ENCODE measurements at places on chromosomes 2 and 18. TPM values are rescaled to one million over a fixed set of nuclear protein-coding genes. Genes with fewer than 3 reads are reported as not detected.
A peak's percentile ranks its signal among the peaks of the same experiment; 100 is the strongest.

GRCh38 chr18:73023975-73024374 is 156.2 kb upstream of the NETO1 start:
- no peak for DNase-seq

DNA sequence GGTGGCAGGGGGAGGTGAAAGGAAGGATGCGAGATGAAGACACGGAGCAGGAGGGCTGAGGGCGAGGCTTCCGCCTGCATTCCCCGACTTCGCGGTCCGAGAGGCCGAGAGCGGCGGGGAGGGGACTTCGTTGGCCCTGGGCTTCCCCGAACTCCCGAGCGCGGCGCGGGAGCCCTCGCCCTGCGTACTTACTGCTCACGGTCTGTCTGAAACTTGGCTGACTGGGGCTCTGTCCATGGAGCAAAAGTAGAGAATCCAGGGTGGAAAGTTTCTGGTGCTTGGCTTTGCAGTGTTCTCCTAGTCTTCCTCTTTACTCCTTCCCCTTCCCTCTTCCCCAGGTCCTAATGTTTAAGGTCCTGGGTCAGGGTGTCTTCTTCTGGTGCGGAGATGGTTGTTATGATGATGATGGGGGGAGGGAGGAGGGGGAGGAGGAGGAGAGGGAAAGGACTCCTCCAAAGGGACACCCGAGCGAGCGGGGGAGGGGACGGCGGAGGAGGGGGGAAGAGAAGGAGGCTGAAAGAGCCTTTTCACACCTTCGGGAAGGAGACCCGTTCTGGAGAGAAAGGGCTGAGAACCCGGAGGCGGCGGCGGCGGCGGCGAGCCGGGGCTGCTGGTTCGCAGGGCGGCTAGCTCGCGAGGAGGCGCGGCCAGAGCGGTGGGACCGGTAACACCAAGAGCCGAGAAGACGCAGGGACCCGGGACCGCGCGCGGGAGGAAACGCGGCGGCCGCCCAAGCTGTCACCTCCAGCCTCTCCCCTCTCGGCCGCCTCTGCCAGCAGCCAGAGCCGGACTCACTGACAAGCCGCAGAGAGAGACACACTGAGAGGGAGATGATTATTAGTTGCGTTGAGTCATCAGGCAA is at the start of gene SATB2:
Gene SATB2, minus strand, starts transcription at position 793 of the 862 bp plus-strand sequence. CDS start 1,902 bp downstream, outside the sequence.
- peak; percentile 74 for DNase-seq

GRCh38 chr18:35122586-35123224 is 81.5 kb downstream of the MAPRE2 start:
- DNase-seq = no peak

CHRNG gene
- not detected for total RNA-seq

DNA sequence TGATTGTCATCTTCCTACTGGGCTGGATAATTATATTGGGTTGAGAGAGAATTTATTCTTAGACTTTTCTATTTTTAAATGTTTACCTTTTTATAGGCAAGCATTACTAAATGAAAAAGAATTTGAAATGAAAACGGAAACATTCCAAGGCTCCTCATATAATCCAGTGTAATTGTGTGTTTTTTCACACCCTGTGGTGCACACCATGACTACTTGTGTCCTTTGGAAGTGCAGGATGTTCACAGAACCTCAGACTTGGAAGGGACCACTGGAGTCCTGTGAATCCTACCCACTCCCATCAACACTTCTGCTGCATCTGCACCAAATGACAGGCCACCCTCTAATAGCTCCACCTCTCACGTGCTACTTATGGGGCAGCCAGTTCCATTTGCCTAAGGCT is 48.0 kb downstream of the NAT8 start:
- no peak for DNase-seq

DNA sequence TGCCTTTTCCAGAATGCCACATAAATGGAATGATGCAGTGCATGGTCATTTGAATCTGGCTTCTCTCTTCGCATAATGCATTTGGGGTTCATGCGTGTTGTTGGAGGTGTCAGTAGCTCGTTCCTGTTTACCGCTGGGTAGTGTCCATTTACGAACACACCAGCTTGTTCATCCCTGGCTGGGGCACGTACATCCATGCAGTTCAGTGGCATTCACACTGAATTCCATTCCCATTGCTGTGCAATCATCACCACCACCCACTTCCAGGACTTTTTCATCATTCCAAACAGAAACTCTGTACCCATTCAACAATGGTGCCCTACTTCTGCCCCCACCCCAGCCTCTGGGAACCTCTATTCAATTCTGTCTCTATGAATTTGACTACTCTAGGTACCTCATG is 14.7 kb upstream of the CIDEA start:
- no peak for DNase-seq

- no peak for DNase-seq
Observed at GRCh38 chr2:43097644-43098408, 128.6 kb downstream of the ZFP36L2 start.

- DNase-seq = no peak
Observed at GRCh38 chr2:104909317-104909716, 55.4 kb downstream of the POU3F3 start.

TSHZ1 gene
- total RNA-seq = 7.3 TPM

PDE1A gene
- total RNA-seq = 1.5 TPM

ACMSD gene
- total RNA-seq = 0.24 TPM

DNA sequence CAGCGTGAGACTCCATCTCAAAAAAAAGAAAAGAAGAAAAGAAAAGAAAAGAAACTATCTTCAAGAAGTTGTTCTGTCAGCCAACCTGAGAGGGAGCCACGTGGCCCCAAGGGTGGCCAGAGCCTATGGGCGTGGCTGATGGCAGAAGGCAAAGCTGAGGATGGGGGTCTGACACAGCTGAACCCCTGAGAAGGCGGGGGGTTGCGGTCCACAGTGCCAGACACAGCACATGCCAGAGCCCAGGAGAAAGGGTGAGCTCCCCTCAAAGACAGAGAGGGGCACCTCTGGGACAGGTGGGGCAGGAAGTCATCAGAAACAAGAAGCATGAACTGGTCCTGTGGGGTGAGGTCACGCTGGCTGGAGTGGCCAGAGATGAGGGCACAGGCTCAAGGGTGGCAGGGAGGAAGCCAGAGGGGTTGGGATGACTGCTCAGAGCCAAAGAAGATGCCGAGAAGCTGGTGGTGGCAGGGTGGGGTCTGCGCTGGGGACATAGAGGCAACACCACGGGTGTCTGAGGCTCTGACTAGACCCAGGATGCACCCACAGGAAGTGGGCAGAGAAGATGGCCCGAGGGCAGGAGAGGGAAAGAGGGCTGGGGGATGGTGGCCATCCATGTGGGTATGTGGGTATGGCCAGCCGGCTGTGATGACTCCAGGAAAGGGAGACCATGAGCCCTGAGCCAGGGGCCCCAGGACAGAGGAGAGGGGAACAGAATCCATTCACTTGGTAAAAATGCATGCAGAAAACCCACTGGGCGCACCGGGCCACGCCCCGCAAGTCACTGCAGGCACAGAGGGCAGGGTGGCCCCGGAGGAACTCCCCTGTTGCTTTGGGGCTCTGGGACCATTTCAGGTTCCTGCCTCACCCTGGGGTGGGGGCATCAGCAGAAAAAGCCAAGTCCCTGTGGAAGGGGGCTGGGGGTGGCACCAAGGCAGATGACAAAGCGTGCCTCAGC is 8.4 kb downstream of the KIF1A start:
- DNase-seq = no peak

TMEM247 gene
- total RNA-seq = not detected

DNA sequence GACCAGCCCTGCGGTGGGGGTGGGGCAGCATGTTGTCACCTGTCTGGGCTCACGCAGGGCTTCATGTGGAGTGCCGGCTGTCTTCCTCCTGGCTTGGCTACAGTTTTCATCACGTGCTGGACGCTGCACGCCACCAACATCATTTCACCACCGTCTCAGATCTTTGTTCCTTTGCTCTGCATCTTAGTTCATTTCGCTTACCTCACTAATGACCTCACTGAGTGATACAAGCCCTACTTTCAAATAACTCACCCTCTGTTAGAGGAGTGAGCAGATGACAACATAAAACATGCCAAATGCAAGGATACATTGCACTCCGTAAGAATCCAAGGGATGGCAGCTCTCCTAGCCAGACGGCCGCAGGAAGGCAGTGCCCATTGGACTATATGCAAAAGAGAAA is 527.5 kb downstream of the GALR1 start:
- no peak for DNase-seq

All from pancreas (tissue), 10 donors.